ENCODE measurements at places on chromosomes 1 and 21. TPM values are rescaled to one million over a fixed set of nuclear protein-coding genes. Genes with fewer than 3 reads are reported as not detected.
A peak's percentile ranks its signal among the peaks of the same experiment; 100 is the strongest.

DNA sequence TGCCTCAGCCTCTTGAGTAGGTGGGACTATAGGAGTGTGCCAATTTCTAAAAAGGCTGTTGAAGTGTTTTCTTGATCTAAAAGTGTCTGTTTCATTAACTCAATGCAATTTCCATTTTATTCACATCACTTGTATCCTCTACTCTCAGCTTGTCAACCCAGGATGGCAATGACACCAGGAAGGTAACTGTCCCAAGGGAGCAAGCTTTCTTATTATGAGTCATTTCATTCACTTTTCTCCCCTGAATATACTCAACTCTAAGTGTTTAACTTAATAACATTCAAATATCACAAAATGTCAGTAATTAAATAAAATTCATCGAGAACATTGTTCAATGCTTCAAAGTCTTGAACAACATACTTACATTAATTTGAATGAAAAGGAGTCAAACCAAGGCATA is 22.9 kb upstream of the GFI1 start:
- no peak for DNase-seq
- no peak overlapping the region for H3K27ac ChIP-seq
- H3K36me3 ChIP-seq, result no peaks in the 10 kb centered on the region
- no peaks in the 10 kb centered on the region for H3K27me3 ChIP-seq

DNA sequence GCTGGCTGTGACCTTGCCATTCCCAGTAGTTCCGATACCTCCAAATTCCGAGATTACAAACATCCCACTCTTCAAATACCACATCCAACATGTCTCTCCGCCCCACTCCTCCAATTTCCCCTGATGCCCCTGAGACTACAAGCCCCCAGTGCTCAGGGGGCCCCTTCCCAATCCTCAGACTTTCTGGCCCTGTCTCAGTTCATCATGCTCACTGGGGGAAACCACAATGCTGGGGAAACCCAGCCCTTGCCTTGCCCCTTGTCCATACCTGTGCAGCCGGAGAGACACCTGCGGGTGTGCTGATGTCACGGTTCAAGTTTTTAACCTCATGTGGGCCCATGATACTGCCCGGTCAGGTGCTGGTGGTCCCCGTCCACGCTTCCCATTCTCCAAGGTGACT is 226.6 kb downstream of the CAMTA1 start:
- H3K36me3 ChIP-seq, result no peaks in the 10 kb centered on the region
- H3K4me3 ChIP-seq, result no peak overlapping the region
- no peak for DNase-seq
- no peaks in the 10 kb centered on the region for H3K4me1 ChIP-seq

DNA sequence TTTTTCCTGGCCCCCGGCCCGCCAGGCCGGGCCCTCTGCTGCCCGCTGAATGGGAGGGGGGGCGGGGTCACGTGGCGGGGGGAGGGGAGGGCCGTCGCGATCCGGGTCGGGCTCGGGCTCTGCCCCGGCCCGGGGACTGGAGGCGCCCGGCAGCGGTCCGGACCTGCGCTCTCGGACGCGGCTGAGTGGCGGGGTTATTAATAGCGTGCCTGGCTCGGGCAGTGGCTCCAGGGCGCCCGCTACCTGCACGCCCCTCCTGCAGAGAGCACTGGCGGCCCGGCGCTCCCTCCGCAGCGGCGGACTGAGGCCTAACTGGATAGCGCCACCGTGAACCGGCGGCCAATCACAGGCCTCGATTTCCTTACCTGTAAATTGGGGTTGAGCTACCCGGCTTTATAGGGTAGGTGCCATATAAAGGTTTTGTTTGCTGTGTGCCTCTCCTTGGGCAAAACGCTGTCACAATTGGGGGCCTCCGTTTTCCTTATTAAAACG is 28.1 kb downstream of the AHDC1 start:
- H3K27me3 ChIP-seq, result no peaks in the 10 kb centered on the region
- DNase-seq, result peak; percentile 65
- peaks cover 45% of the 10 kb centered on the region for H3K4me1 ChIP-seq

- DNase-seq, result no peak
- no peaks in the 10 kb centered on the region for H3K4me1 ChIP-seq
- no peaks in the 10 kb centered on the region for H3K27me3 ChIP-seq
- H3K27ac ChIP-seq, result no peak overlapping the region
These were observed 77.1 kb downstream of the CEP350 start for GRCh38 chr1:180031664-180032063.

- H3K4me1 ChIP-seq, result no peaks in the 10 kb centered on the region
- peak within 1 kb of the TSS; percentile 51 for H3K4me3 ChIP-seq
- H3K27ac ChIP-seq, result no peak within 1 kb of the TSS
- peak; percentile 50 for DNase-seq
These were observed at the start of gene TFAP2E for GRCh38 chr1:35573198-35574124. Gene TFAP2E (plus strand): TSS chr1:35573314. CDS start chr1:35573578, 264 bp downstream.

GRCh38 chr1:59290193-59290949 is 6.5 kb upstream of the FGGY start:
- DNase-seq, result no peak
- H3K36me3 ChIP-seq, result no peaks in the 10 kb centered on the region
- H3K27me3 ChIP-seq, result no peaks in the 10 kb centered on the region
- H3K27ac ChIP-seq, result peak overlapping the region; percentile 77
- H3K4me1 ChIP-seq, result no peaks in the 10 kb centered on the region

- H3K27me3 ChIP-seq, result no peaks in the 10 kb centered on the region
- H3K4me1 ChIP-seq, result no peaks in the 10 kb centered on the region
- H3K36me3 ChIP-seq, result no peaks in the 10 kb centered on the region
- no peak overlapping the region for H3K4me3 ChIP-seq
- no peak overlapping the region for H3K27ac ChIP-seq
- DNase-seq, result no peak
These were observed 215.5 kb upstream of the USP25 start for GRCh38 chr21:15514073-15514946.

GRCh38 chr1:53678507-53678906 is 60.5 kb downstream of the GLIS1 start:
- peaks cover 6% of the 10 kb centered on the region for H3K4me1 ChIP-seq
- no peak overlapping the region for H3K27ac ChIP-seq
- no peak overlapping the region for H3K4me3 ChIP-seq

GRCh38 chr1:80827666-80828065 is 973.1 kb upstream of the ADGRL2 start:
- no peaks in the 10 kb centered on the region for H3K36me3 ChIP-seq
- H3K4me1 ChIP-seq, result no peaks in the 10 kb centered on the region
- no peaks in the 10 kb centered on the region for H3K27me3 ChIP-seq

Gene RNF186
- not detected for total RNA-seq

Gene OR2L5
- total RNA-seq, result not detected

Gene SPOCD1
- total RNA-seq, result 15.7 TPM

Data from lung (tissue), 17 donors.